Activated effector memory CD4-positive, alpha-beta T cell treated with Interleukin-2 at 50 U/mL for 16 hours (primary cell): ENCODE measurements at places on chromosomes 12 and 14.

- DNase-seq = no peak
These were observed 373.5 kb upstream of the TBX3 start for GRCh38 chr12:115057445-115057844.

GRCh38 chr12:50828886-50829285 is 13.8 kb upstream of the TMPRSS12 start:
- DNase-seq = no peak

DNA sequence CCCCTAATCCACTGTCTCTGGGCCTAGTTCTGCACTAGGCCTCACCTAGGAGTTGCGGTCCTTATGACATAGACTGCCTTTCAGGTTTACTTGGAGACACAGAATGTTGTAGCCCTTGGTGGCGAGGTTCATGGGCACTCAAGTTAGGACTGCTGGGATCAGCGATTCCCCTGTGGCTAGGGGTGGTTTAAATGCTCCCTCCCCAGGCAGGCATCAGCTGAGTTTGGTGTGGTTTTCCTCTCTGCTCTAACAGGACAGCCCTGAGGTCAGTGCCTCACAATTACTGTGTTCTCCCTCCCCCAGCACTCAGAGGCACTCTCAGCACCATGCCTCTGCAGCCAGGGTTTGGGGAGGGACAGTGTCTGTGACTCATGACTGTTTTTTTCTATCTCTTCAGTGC is 22.2 kb upstream of the RDH16 start:
- no peak for DNase-seq

DNA sequence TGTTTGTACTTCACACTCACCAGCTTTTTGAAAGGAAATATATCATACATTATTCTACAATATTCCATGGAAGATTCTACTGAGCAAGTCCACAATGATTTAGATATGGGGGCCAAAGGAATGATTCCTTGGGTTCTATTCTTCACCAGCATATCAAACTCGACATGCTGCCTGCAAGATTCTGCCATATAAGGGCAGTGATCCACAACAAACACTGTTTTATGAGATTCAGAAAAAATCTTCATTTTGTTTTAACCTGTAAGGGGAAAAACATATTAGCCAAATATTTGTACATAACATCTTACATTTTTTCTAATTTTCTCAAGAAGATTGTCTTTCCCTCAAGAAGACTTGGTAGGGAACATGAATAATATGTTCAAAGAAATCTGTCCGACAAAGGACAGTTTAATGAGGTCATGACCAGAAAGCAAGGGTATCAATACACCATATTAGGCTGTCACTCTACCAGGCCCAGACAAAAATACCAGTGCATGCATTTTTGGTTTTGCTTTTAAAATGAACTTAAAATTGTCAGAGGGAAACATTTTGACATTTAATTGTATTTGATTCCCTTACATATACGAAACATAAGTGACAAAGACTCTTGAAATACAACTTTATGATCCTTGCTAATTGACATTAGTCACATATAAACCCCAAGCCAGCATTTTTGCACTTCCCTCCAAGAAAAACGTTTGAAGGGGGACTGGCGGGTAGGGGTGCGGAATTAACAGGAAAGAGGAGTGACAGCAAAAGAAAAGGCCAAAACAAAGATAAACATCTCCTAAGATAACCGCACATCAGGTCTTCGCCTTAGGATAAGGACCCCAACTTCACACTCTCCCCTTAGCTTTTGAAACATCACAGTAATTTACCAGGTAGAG is 980 bp downstream of the INTS13 start:
- DNase-seq = no peak

DNA sequence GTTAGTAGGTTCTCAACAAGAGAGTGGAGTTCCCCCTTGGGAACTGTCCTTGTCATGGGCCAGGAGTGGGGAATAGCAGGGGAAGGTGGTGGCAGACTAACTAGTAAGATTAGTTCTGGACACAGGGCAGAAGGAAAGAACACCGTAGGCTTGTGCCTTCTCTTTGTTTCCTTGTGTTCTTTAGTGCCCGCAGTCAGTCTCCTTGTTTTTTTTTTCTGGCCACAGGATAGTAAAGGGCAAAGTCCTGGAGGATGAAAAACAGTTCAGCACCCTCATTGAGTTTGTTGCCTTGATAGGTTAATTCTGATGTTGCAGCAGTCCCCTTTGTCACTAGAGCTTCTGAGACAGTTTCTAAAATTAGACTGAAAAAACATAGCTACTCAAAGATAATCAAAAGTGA is 8.4 kb downstream of the PEX5 start:
- DNase-seq = no peak

DNA sequence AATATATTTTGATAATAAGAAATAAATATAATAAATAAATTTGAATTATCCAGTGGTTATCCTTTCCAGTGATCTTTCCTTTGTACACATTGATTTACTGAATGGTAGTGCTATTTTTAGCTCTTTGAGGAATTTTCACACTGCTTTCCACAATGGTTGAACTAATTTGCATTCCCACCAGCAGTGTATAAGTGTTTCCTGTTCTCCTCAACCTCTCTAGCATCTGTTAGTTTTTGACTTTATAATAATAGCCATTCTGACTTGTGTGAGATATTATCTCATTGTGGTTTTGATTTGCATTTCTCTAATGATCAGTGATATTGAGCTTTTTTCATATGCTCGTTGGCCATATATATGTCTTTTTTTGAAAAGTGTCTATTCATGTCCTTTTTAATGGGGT is 333.7 kb downstream of the RAD51B start:
- DNase-seq = no peak

DNA sequence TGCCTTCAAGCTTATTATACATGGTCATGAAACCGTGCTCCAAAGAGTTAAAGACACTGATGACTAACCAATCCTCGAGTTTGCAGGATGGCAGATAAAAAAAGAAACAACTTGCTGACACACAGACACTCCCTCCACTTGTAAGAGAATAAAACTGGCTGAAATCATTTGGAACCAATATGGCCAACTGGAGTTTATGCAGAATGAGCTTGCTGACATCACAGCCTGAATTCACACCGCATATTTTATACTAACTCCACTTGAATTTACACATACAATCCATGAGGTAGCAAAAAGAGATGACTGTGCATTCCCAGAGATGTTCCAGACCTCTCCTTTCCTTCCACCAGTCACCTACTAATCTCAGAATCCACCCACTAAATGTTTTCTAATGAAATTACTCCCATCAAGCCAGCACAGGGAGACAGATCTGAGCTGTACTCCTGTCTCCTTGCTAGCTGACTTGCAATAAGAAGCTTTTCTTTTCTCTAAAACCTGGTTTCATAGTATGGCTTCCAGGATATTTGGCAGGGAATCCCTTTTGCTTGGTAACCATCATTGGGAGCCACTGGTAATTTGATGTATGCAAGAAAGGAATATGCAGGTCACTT is 15.8 kb upstream of the PTPRR start:
- DNase-seq = no peak

DNA sequence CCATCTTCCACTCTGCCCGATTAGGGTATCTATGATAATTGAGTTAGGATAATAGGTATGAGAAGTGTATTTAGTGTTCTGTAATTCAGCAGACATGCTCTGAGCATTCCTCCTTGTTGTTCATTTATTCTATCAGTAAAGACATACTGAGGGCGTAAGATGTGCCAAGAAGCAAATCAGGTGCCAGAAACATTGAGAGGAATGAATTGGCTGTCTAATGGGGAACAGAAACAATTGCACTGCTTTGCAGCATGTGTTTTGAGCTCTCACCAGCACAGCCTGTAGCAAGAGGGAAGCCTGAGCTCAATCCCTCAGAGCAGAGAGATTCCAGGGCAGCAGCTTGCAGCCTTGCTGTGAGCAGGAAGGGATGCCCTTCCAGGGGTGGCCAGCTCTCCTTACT is 589.3 kb downstream of the BCL11B start:
- DNase-seq = no peak

GRCh38 chr12:68970951-68971350 is 38.0 kb upstream of the CPM start:
- DNase-seq = no peak

DNA sequence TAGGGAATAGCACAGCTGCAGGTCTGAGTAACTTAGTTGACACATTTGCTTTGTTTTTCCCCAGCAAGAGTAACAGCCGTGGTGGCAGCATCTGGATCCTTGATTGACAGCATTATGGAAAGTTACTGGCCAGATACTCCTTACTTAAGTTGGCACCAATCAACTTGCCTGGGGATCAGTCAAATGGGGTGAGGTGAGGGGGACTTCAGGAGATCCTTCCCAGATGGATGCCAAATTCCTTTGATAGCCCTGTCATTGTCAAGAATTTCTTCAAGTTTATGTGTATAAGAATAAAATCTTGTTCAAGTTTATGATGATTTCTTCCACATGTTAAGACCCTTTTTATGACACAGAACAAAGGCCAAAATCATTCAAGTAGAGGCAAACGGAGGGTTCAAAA is 618.4 kb downstream of the SLC6A15 start:
- no peak for DNase-seq
